ENCODE measurements at places on chromosomes 6 and 20.

GRCh38 chr20:16573001-16573965 lies at the start of gene KIF16B:
Gene KIF16B (minus strand): TSS chr20:16573448. CDS start chr20:16573275, 173 bp downstream.
- DNase-seq = peak; percentile 93

- DNase-seq = no peak
Observed at GRCh38 chr6:133298801-133299200, 57.6 kb downstream of the EYA4 start.

DNA sequence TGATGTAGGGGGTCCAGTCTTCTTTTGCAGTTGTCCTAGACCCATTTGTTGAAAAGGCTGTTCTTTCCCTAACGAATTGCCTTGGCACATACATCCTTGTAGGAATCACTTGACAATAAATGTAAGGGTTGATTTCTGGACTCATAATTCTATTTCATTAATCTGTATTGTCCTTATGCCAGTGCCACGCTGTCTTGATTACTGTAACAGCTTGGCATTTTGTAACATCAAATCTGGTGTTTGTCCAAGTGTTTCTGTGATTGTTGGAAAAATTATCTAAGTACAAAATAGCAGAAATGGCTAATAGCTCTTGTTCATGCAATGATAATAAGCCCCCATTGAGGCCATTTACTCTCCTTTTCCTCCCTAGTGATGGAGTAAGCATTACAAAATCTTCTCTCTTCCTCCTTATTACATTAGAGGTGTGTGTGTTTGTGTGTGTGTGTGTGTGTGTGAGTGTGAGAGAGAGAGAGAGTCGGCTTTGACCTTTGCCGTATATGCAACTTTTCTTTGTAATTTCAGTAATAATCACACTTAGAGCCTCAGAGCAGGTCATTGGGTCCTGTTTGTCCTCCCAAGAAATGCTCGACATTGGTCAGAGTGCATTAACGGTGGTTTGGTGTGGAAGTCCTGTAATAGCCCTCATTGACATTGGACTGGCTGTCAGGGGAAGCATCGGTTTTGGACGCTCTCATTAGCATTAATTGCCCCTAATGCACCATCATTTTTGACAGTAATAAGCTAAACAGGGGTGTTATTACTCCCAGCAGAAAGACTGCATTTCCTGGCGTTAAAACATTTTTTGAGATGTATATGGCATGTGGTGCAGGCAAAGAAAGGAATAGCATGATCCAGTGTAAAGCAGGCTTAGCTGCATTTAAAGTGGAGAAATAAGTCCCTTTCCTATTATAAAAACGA lies 40.7 kb upstream of the MROH8 start:
- no peak for DNase-seq

GRCh38 chr20:63265891-63266515 lies 6.6 kb upstream of the ARFGAP1 start:
- DNase-seq = peak; percentile 73

DNA sequence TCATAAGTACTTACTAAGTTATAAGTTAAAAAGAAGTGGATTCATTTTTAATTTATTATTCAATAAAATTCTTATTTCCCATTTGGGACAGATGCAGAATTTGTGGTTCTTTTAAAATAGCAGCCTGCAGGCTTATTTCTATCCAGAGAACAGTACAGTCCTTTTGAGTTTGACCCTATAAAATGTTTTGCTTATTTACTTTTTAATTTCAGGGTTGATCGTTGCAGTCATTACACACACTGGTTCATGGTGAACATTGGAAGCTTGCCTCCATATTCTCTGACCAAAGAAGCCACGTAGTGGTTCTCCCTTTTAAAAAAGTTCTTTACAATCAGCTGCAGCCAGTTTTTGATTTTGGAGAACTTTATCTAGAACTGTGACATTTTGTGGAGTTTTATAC lies 122.9 kb upstream of the PDE7B start:
- DNase-seq = no peak

DNA sequence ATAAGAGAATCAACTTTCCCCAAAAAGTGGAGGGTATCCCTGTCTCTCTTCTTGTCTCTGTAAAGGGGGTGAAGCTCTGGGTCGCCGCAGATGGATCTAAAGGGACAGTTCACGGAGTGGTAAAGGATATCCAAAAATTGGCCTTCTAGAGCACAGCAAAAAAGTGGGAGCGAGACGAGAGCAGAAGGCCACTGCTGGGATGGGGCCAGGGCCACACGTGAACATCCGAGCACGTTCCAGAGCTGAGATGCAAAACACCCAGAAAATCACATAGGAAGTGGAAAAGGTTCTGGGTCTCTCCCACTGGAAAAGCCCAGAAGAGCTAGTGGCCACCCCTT lies 837 bp downstream of the TRAM2 start:
- DNase-seq = peak; percentile 33

GRCh38 chr6:137246791-137247202 lies 27.6 kb upstream of the IFNGR1 start:
- no peak for DNase-seq

DNA sequence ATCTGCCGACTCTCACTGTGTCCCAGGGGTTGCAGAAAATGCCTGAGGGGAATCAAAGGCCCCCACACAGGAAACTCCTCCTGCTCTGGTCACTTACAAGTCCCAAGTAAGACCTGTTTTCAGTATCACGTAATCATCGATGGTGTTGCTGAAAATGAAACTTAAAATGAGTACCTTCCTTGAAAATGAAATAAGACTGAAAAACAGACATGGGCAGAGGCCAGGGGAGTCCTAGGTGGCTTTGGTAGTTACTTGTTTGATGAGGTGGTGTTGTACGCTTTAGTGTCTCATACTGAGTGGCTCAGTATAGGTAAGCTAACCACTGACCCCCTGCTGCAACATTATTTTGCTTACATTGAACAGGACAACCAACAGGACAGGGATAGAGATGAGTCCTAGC lies 43.0 kb upstream of the SYNCRIP start:
- no peak for DNase-seq

- no peak for DNase-seq
Observed at GRCh38 chr6:144478483-144478882, 193.3 kb downstream of the UTRN start.

GRCh38 chr20:36196676-36197075 lies 39.6 kb upstream of the AAR2 start:
- DNase-seq = no peak

DNA sequence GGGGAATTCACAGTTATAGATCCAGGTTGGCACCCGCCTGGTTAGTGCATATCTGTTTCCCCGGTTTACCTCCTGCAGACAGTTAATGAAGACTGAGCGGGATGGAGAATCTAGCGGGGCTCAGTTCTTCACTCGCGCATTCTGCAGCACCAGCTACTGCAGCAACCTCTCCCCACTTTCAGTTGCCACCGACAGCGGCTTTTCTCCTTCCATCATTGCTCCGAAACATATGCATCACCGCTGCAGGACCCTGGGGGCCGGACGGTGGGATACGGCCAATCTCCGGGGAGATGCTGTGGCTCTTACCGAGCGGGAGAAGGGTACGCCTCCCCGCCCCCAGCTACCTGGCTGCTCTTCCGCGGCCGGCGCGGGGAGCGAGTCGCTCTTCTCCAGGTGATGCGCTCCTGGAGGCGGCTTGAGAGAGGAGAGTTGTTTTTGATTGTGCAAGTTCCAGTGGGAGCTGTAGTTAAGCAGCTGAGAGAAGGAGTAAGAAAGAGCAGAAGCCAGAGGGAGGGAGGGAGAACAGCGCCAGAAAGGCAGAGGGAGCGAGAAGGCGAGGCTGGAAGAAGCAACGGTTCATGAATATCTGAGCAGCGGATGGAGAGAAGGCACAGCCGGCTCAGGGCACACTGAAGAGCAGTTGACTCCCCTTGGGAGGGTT lies at the start of gene SGK1:
Gene SGK1, minus strand, starts transcription at position 642 of the 661 bp plus-strand sequence. CDS start 652 bp downstream, outside the sequence.
- DNase-seq = no peak

GRCh38 chr6:127114214-127114760 lies 4.2 kb upstream of the RSPO3 start:
- DNase-seq = no peak

- DNase-seq = peak; percentile 55
Observed at GRCh38 chr6:42963855-42964605, 3.5 kb downstream of the GNMT start.

GRCh38 chr6:158561321-158561884 lies 1.5 kb downstream of the TMEM181 start:
- no peak for DNase-seq

DNA sequence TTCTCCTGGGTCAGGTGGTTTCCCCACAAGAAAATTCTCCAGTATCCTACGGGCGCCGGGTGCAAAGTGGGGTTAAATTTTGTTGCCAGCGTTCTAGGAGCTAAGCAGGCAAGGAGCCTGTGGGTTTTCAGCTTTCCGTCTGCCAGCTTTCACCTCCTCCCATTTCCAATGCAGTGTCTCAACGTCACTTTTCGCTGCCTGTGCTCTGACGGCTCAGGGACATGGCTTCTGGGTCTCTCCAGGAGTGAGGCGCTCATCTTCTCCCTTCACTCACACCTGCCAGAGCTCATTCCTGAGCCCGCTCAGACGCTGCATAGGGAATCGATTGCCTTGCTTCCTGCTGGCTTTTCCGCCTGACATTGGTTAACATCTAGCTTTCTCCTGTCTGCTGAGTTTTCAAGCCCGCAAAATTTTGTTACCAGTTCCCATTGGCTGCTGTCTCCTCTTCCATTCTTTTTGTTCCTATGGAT lies 7.3 kb upstream of the NAA20 start:
- no peak for DNase-seq

DNA sequence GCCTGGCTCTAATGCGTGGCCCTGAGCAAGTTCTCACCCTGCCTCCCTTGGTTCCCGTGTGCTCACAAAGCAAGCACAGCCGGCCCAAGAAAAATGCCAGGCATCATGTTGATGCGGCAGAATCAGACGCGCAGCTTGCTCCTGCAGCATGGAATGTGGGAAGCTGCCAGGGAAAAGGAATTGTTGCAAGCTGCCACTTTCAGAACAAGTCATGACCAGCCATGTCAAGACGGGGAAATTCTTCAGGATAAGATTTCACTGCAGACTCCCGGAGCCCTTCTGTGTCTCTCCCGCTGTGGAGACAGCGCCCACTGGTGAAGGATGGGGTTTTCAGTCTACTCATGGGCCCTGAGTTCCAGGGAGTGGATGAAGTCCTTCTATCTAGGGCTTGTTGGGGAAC lies 4.6 kb downstream of the DACT2 start:
- peak; percentile 21 for DNase-seq

- DNase-seq = peak; percentile 78
Observed at GRCh38 chr20:56875052-56875659, 246.1 kb downstream of the TFAP2C start.

Data from RPMI8226 (cell line).